ENCODE measurements at places on chromosomes 7 and 10.

DNA sequence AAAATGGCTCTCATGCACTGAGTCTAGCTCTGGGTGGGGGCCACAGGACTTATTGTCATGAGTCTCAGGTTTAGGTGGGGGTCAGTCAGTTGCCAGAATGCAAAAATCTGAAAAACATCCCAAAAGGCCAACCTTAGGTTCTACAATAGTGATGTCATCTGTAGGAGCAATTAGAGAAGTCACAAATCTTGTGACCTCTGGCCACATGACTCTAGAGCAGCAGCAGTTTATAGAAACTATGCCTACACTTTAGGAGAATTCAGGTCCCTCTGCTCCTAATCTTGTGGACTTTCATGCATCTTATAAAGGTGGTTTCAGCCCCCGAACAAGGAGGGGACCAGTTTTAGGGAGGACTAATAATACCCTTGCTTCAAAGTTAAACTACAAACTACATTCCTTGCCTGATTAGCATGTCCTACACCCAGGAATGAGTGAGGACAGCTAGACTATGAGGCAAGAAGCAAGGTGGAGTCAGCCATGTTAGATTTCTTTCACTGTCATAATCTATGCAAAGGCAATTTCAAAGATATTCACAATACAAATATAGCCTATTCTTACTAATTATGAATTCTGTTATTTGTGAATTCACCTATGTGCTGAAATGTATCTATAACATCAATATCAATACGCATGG lies 123.5 kb upstream of the ADCY1 start:
- DNase-seq, result no peak

- no peak for DNase-seq
Measured at GRCh38 chr10:96401036-96401435, 42.2 kb upstream of the OPALIN start.

- DNase-seq, result no peak
Measured at GRCh38 chr10:114538181-114538906, 119.7 kb downstream of the ABLIM1 start.

- no peak for DNase-seq
Measured at GRCh38 chr7:70886547-70886946, 245.4 kb upstream of the GALNT17 start.

DNA sequence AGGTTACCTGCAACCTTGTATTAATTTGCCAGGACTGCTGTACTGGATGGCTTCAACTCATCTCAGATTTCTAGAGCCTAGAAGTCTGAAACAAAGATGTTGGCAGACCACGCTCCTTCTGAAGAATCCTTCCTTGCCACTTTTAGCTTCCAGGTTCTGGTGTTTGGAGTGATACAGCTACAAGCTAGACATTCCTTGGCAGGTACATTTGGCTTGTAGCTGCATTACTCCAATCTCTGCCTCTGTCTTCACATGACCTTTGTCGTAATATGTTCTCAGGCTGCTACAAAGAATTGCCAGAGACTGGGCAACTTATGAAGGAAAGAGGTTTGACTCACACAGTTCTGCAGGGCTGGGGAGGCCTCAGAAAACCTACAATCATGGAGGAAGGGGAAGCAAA lies 146.3 kb downstream of the GALNT17 start:
- no peak for DNase-seq

DNA sequence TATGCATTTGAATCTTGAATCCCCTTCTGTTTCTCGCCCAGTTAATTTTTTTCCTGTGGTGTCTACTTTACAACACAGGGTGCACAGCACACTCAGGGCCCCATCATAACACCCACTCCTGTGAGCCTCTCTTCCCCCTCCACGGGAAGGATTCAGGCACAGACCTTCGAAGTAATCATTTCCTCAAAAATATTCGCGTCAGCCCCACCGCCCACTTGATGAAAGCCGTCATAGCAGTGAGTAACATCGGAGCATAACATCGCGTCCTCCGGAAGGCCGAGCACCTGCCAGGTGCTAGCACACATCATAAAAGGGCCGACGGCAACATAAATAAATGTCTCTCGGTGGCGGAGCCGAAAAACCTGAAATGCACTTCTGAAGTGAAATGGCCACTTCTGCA lies 201.7 kb upstream of the ADARB2 start:
- no peak for DNase-seq

- DNase-seq, result no peak
Measured at GRCh38 chr10:88361494-88361893, 221.6 kb downstream of the RNLS start.

DNA sequence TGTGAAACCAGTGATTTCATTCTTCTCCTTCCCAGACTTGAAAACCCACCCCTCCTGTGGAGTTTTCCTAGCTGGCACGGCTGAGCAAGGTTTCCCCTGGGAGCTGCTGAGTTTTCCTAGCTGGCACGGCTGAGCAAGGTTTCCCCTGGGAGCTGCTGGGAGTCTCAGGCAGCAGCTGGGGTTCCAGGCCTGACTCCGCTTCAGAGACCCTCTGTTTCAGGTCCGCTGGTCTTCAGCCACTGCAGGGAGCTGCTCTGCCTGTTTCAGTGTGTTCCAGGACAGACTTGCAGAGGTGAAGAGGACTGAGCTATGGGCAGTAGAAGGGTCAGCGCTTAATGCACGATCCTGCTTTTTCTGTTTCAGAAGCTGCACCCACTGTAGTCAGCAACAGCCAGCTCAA lies 104.9 kb downstream of the XRCC2 start:
- DNase-seq, result no peak

DNA sequence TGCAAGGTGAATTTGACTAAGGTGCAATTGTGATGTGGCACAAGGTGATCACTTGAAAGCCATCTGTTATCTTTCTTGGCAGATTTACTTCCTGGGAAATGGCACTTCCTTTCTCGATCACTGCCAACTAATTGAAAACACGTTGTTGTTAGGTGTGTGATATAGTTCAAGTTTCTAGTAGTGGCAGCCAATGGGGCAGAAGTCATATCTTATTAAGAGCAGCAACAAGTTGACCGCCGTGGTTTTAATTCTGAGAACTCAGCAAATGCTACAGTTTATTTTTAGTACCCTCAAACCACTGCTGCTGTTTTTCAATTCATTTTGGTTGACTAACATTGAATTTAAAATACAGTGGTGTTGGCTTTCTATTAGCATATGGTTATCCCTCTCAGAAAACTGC lies 1.6 kb downstream of the CHN2 start:
- no peak for DNase-seq

All from NCI-H187 treated with DMSO at 0.1 percent for 48 hours (cell line).